NCI-H146 (cell line): ENCODE measurements at places on chromosomes 12 and 14.

GRCh38 chr12:65278576-65279368, at the start of gene MSRB3:
Gene MSRB3, plus strand, starts transcription at chr12:65278683. Its CDS starts 29,897 bp downstream, at chr12:65308580.
- DNase-seq, result peak; percentile 15

DNA sequence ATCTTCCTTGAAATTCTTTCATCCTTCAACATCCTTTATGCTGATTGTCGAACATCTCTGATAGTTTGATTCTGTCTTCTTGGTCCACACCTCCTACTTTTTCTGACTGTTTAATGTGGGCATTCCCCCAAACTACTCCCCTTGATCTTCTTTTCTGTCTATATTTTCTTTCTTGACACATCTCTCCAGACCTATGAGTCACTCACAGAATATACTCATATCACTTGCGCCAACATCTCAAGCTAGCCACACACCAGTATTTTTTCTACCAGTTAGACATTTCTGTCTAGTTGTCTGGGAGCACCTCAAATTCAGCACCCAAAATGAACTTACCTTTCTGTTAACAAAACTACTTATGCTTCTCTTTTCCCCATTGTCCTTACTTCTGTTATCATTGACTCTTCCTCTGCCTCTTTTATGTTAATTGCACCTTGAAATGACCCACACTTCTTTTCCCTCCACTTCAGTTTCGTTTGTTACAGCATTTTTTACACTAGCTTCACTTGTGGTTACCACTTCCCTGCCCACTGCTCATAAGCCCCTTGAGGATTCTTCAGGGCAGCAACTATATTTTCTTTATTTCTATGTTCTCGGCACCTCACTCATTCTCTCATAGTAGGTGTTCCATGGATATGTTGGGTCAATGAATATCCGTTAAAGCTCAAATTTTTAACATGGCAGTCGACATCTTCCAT, 33.5 kb downstream of the TSHR start:
- no peak for DNase-seq

DNA sequence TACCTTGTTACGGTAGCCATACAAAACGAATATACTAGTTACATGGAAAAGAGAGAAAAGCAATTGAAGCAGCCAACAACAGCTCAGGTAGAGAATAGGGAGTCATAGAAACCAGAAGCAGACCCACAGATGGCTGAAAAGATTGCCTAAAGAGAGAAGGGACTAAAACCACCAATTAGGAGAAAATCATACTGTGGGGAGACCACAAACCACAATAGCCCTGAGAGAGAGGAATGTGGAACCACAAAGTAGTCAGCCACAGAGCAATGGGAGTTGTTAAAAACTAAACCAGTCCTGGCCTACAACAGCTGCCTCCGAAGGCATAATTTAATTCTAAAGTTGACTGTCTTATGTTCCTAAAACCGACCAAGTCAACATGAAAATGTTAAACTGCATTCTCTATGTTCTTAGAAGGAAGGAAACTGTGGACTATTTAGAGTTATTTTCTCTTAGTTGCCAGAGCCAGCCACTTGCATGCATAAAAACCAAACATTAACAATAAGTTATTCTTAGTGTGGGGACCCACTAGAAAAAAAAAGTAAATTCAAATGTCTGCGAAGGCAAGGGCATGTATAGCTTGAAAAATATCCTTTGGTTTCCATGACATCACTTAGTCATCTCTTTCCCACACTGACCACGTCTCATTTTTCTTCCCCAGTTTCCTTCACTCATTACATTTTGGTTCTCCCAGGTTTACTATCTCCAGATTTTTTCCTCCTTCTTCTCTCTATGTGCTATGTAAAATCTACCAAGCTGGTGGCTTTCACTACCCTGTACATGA, 398.1 kb downstream of the NOVA1 start:
- no peak for DNase-seq

DNA sequence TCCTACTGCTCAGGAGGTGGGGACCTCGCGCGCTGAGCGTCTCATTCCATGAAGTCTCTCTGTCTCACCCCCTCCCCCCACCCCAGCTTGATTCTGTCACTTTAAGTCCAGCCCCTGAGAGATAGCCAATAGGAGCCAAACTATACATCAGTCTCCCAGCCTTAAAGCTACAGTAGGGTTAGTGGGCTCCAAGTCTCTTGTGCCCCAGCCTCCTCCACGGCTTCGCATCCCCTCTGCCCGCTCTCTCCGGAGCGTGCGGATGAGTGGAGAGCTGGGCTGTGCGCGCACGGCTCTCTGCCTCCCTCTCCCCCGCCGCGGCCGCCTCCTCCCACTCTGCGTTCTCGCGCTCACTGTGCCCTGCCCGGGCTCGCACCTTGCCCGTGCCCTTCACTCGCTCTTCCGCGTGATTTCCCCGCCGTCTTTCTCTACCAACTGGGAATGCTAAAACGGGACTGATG, at the start of gene ESRRB:
ESRRB (plus strand) TSS at position 191 of the 458 bp plus-strand sequence; CDS start at position 456, 265 bp downstream.
- DNase-seq, result no peak

- no peak for DNase-seq
Observed at GRCh38 chr12:111775205-111776193, 8.8 kb downstream of the ALDH2 start.

DNA sequence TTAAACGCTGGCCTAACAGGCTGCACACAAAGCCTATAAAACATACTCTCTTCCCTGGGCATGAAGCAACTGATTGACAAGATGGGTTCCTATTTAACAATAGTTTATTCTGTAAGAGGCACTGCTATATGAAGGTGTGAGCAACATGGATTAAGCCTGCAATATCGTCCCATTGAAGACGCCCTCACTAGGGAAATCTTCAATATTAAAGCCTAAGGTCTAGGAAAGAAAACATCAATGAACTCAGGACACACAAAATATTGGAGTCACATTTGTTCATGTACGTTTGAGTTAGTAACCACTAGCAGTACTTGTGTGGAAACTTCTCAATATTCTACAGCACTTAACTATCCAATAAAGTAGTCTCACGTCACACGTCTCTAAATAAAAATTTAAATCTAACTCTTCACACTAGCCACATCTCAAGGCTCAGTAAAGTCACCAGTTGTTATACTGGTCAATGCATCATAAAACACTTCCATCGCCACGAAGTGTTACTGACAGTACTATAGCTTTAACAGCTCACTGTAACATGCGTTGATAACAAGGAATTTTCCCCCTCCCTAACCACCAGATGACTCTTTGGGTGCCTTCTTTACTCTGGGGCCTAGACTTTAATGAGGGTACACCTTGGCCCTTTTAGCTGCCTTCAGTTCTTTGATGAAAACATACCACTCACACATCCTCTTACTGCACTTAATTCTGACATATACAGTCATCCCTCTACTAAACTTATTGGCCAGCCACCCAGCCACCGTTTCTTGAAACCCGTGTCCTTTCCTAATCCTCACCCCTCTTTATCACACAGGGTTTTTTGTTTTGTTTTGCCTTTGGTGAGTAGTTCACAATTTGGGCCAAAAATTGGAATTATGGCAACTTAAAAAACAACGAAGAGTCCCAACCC, 50.1 kb upstream of the OR5AU1 start:
- no peak for DNase-seq

DNA sequence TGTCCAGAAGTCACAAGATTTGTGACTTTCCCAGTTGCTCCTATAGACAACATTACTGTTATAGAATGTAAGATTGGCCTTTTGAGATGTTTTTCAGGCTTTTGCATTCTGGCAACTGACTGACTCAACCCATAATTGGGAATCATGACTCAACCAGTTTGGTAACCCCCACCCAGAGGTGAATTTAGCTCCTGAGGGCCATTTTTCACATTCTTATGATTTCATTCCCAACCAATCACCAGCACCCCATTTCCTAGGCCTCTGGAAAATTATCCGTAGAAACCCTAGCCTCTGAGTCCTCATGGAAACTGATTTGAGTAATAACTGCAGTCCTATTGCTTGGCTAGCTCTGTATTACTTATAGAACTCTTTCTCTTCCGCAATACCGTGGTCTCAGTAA, 626.0 kb upstream of the SEL1L start:
- DNase-seq, result no peak

DNA sequence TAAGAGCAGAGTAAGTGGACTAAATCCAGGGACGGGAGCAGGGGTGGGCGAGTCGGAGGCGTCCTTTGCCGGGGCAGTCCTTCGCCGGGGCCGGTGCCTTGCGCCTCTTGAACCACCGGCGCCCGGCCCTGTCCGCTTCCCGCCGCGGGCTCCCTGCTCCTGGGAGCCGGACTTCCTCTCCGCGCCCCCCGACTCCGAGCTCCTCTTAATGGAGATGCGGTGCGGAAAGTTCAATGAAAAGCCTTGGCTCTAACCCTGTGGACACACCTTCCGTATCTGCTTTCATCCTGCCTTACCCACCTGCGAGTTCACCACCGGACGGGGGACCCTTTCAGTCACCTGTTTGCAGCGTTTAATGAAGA, 412 bp downstream of the FGFR1OP2 start:
- peak; percentile 79 for DNase-seq

GRCh38 chr12:51705450-51705849, 114.4 kb downstream of the SCN8A start:
- no peak for DNase-seq
